ENCODE measurements at places on chromosomes 13 and 19. TPM values are rescaled to one million over a fixed set of nuclear protein-coding genes. Genes with fewer than 3 reads are reported as not detected.

GRCh38 chr13:109669234-109669612 is 117.2 kb downstream of the IRS2 start:
- no peak for DNase-seq

Gene ECSIT
- 32.6 TPM for polyA plus RNA-seq

- no peak for DNase-seq
Measured at GRCh38 chr13:102825921-102826706, 19.7 kb upstream of the ERCC5 start.

- DNase-seq = no peak
Measured at GRCh38 chr19:6988257-6988656, 33.0 kb downstream of the MBD3L2B start.

Gene AP1M2
- polyA plus RNA-seq = 35.4 TPM

DNA sequence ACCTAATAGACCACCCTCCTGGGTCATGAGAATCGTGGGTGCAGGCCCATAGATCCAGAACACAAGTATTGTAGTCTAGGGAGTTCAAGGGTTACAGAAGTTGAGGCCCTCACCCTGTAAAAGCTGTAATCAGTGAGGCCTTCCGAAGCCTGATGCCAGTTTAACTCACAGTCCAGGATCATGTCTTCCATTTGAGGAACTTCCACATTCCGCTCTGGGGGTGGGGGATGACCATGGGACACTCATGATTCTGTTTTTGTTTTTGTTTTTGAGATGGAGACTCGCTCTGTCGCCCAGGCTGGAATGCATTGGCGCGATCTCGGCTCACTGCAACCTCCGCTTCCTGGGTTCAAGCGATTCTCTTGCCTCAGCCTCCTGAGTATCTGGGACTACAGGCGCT is 1.7 kb upstream of the RASIP1 start:
- no peak for DNase-seq

DNA sequence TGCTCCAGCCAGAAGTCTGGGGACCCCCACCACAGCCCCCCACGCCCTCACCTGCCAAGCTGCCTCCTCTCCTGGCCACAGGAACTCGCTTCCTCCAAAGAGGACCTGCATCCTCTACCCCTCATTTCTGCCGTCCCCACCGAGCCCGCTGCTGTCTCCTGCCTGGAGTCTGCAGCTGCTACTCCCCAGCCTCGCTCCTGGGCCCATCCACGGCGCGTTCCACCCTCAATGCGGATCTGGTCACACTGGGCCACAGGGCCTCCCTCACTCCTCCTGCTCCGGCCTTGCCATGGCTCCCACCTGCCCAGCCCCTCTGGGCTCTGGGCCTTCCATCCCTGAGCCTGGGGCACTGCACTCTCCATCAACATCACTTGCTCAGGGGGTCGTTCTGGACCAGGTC is 4.3 kb downstream of the BTBD2 start:
- no peak for DNase-seq
